Activated CD4-positive, CD25-positive, alpha-beta regulatory T cell treated with anti-CD3 and anti-CD28 coated beads, Interleukin-2, amount 50 U/mL, for 72 hours (primary cell): ENCODE measurements at places on chromosomes 11 and 22.
A peak's percentile ranks its signal among the peaks of the same experiment; 100 is the strongest.

GRCh38 chr11:35389897-35390465 lies 29.4 kb downstream of the SLC1A2 start:
- DNase-seq: no peak

- no peak for DNase-seq
These were observed 653 bp downstream of the NAGA start for GRCh38 chr22:42069801-42070516.

DNA sequence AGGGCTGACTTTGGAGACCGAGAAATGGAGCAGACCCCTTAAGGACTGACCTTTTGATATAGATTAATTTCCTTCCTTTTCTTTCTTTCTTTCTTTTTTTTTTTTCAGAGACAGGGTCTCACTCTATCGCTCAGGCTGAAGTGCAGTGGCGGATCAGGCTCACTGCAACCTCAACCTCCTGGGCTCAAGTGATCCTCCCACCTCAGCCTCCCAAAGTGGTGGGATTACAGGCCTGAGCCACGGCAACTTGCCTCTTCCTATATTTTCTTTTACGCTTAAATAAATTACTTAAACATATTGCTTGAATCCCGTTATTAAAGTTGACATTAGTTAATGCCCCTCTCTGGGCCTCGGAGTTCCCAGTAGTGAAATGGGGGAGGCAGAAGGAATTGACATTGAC lies 350 bp upstream of the KCTD14 start:
- no peak for DNase-seq

DNA sequence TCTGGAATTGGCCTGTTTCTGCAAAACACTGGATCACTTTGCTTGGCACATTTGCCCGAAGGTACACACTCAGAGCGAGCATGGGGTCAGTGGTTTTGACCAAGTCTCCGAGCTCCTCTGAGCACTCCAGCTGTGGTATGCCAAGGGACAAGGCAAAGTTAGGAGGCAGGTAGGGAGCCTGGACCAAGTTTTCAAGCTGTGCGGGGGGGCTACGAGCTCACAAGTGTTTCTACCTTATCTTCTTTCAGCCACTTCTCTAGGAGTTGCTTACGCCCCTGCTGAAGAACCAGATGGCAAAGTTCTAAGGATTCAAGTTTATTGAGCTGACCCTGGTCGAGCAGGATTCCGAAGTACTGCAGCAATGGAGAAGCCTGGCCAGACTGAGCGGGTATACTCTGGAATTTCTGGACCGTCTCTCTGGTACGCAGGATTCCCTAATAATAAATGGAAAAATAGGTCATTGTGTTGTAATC lies 54.7 kb upstream of the SLC25A1 start:
- no peak for DNase-seq

DNA sequence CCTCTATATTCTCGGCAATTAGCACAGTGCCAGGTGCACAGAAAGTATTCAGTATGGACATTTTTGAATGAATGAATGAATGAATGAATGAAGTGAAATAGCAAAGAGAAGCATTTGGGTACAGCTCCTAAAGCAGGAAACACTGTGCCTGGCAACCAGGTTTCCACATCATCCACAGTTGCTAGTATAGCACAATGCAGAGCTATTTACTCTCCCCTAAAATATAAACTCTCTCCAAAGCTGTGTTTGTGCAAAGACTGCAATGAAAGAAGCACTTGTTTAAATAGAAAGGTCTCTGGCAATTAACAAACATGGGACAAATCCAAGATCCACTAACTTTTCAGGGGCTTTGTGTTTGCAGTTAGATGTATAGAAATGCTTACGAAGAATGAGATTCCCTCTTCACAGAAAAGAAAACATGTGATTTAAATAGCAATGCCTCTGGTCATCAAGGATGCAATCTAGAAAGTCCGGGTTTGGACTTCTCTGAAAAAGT lies 103.0 kb upstream of the OPCML start:
- DNase-seq: no peak

- no peak for DNase-seq
These were observed 35.2 kb downstream of the NF2 start for GRCh38 chr22:29638678-29639077.

DNA sequence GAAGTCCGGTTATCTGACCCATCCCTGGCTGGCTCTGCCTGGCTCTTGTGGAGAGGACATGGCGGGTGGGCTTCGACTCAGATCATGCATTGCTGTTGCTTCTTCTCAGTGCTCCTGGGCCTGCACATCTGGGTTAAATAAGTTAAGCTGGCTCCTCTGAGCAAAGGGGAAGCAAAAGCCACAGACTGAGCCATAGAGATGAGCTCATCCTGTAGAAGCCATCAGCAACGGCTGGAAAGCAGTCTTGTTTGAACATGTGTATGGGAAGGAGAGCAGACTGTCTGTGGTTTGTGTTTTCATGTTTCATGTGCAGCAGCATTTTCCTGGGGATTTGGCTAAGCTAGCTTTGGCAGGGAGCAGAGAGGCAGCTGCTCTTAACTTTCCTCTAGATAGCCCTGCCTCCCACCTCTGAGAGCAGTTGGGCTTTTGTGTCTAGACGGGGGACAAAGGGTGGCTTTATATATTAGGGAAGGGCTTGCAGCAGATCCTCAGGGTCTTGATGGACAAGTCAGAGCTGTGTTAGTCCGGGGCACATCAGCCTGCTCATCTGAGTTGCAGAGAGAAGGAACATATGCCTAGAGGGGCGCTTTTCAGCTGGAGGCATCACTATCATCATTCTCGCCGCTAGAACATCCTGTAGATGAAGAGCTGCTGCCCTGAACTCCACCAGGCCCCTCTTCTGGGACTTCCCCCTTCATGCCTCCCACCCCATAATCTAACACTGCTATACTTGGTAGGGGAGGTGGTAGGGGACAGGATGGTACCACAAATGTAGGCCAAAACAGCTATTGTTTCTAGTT lies 14.9 kb downstream of the DCPS start:
- no peak for DNase-seq

DNA sequence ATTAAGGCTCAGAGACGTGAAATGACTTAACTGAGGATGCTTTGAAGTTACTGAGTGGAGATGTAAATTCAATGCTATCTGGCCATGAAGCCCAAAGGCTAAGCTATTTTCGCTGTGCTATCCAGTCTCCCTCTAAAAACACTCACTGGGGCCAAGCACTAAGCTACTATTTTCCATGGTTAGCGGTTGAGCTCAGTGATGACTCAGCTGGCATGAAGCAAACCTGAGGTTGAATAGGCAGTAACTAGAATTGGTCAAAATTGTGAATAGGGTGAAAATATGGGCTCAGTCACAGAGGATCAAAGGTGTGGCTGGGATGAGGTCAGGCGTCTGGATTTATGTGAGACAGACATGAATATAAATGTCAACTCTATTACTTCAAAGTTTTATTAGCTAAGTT lies 564.2 kb upstream of the KIRREL3 start:
- DNase-seq: no peak

DNA sequence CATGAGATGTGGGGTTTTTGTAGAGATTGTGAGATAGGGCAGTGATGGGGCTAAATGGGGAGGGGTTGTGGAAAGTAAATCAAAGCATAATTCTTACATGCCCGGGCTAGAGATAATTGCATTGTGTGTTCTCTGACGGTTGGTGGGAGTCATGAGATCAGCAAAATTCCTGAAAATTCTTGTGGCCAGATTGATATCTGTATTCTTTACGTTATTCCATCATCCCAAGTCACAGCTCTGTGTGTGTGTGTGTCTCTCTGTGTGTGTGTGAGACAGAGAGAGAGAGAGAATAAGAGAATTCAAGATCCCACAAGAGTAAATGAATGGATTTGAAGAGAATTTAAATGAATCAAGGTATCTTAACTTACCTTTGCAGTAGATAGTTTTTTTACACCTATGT lies 138.6 kb upstream of the ARHGAP20 start:
- no peak for DNase-seq

DNA sequence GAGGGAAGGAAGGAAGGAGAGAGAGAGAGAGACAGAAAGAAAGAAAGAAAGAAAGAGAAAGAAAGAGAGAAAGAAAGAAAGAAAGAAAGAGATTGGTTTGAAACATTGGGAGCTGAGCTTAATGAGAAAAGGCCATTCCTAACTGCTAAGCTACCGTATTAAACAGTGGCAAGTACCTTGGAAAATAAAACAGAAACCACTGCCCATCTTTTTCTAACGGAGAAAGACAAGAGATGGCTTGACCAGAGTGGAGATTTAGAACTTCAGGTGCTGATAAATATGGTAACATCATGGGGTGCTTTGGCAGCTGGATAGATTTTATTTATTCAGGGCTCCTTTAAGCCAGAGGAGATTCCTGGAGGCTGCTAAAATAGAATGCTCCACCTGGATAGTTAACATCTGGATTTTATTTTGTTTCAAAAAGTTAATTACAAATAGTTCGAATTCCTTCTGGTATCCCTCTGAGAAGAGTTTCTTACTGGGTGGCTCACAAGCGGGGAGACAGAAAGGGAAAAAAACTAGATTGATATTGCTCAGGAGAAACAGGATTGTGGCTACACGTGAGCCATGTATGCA lies 12.9 kb downstream of the TIMP3 start:
- no peak for DNase-seq

- DNase-seq: no peak
These were observed 88.2 kb downstream of the SHANK2 start for GRCh38 chr11:71164186-71164585.

DNA sequence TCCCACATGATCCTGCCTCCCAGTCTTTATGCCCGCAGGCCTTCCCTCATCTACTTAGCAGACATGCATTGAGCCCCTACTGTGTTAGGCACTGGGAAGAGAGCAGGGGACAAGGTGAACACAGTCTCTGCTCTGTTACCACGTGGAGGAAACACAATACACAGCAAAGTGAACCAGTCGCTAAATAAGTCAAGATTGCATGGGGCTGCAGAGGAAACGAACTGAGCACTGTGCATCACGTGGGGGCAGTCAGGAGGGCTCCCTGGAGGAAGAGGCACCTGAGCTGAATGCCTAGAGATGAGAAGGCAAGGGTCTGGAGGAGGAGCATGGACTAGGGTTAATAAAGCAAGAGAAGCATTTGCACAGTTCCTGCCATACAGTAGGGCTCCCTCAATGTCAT lies 102.7 kb downstream of the MN1 start:
- DNase-seq: no peak

GRCh38 chr11:11969380-11970215 lies 38.8 kb downstream of the DKK3 start:
- DNase-seq: no peak

GRCh38 chr22:27756212-27756660 lies 45.3 kb downstream of the MN1 start:
- DNase-seq: no peak

DNA sequence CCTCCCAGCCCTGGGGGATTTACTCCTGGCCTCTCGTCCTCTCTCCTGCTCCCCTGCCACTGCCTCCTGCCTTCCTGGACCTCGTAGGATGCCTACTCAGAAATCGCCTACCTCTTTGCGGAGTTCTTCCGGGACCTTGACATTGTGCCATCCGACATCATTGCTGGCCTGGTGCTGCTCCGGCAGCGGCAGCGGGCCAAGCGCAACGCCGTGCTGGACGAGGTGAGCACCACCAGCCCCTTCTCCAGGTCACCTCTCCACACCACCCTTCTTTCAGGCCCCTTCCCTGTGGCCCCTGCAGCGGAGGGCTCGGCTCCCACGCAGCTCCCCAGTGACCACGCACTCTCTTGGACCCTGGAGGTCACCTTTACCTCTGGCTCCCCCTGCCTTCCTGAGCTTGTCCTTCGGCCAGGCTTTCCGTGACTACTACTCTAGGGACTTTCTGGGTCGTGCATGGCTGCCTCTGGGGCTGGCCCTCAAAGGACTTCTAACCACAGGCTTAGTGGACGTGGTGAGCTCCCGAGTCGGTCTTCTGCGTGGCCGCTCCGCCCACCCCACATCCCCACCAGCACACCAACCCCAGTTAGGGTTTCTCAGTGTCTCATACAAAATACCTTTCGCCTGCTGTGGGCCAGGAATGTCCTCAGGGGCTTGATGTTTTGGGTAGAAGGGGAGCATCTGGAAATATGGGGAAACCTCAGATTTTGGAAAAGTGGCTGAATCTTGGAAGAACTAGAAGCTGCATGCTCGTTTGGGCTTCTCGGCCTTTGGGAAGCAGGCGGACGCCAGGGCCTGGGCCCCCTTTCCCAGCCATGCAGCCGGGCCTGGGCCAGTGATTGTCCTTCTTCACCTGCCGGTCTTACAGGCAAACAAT lies 24.1 kb upstream of the MYRF start:
- no peak for DNase-seq

DNA sequence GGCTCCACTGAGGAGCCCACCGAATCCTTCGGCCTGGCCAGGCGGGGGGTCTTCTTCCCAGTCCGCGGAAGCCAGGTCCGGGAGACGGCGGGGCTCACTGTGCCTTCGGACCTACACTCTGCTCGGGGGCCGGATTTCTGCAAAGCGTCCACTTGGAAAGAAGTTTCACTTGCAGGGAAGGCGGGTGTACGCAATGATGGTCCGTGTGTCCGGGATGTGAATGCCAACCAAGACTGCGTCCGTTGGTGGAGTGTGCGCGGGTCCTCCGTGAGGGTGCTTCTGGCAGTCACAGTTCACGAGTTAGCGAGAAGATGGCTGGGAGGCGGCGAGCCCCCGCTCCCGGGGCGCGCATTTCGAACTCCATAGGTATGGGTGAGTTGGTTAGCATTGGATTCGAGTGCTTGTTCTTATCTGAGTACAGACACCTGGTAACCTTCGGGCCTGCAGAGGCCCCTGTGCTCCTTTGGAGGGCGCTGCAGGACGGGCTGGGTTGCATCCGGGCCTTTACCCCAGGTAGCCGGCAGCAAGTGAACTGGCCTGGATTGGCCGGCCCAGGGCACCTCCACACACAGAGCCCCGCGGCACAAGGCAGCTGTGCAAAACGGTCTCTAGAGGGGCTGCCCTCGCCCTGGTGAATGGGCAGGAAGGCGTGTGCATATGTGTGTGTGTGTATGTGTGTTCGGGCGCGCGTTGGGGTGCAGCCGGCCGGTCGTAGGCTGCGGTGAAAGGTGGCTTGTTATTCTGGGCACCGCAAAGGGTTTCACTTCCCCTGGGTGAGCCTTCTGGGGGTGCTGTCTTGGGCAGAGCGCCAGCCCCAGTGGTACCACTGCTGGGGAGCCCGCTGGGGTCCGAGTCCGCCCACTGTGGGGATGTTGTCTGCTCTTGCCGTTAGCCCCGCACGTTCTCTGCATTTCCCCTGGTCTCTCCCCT lies 13.3 kb upstream of the CYP2R1 start:
- DNase-seq: peak; percentile 68

GRCh38 chr22:34486381-34486780 lies 566.1 kb upstream of the LARGE1 start:
- DNase-seq: no peak

- DNase-seq: no peak
These were observed 35.2 kb downstream of the APOL5 start for GRCh38 chr22:35752863-35753189.

- DNase-seq: no peak
These were observed 27.5 kb downstream of the CLPB start for GRCh38 chr11:72406540-72407527.
